Stimulated activated CD8-positive, alpha-beta memory T cell treated with anti-CD3 and anti-CD28 coated beads, Interleukin-15, amount 100 ng/mL, for 24 hours (primary cell): ENCODE measurements at places on chromosomes 6 and 20.

DNA sequence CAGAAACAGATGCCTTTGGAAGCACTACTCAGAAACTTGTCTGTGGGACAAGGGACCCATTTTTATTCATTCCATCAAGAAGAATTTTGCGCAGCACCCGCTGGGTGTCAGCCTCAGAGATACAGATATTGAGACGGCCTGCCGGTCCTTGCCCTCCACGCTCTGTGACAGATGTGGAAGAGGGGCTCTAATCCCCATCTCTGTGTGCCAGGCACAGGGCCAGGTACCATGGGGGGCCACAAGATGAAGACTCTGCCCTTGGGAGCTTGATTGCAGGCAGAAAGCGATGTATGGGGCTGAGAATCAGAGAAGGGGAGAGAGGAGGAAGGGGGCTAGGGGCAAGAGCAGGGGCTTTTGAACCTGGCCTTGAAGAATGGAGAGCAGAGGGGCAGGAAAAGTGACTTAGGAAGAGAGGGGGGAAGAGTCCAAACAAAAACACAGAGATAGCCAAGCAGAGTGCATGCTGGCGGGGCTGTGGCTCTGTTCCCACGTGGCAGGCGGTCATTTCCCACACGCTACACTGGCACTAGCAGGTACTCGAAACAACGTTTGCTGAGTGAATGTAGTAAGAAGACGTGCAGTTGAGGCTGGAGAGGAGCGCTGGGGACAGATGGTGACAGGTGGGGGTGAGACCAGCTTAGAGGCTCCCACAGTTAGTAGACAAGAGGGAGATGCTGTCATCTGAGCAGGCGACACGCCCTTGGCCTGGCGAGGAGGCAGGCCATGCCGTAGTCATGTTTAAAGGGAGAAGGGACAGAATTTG lies 170.3 kb upstream of the SNX9 start:
- DNase-seq, result no peak

GRCh38 chr6:44041461-44042260 lies 85.6 kb downstream of the MRPL14 start:
- DNase-seq, result no peak

GRCh38 chr6:6834356-6835222 lies 246.1 kb downstream of the LY86 start:
- DNase-seq, result no peak

DNA sequence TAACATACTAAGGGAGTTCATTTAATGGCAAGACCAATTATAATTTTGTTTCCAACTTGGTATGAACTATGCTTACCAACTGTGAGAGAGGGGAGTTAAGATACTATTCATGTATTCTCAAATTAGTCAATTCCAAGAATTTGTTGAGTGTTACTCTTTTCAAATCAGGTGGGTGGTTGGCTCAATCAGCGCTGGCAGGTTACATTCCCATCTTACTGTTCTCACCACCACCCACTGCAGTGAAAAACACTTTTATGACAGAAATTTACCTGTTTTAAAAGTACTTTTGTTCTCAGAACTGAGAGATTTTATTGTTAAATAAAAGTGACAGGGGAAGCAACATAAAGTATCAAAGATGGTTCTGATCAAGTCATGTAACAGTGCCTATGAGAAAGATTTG lies 642.0 kb downstream of the PRKN start:
- no peak for DNase-seq

DNA sequence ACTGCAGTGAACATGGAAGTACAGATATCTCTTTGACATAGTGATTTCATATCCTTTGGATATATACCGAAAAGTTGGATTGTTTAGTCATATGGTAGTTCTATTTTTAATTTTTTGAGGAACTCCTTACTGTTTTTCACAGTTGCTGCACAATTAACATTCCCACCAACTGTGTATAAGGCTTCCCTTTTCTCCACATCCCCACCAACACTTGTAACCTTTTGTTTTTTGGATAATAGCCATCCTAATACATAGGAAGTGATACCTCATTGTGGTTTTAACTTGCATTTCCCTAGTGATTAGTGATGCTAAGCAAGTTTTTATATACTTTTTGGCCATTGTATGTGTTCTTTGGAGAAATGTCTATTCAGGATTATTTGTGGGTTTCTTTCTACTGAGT lies 45.1 kb upstream of the TENT5A start:
- DNase-seq, result no peak

DNA sequence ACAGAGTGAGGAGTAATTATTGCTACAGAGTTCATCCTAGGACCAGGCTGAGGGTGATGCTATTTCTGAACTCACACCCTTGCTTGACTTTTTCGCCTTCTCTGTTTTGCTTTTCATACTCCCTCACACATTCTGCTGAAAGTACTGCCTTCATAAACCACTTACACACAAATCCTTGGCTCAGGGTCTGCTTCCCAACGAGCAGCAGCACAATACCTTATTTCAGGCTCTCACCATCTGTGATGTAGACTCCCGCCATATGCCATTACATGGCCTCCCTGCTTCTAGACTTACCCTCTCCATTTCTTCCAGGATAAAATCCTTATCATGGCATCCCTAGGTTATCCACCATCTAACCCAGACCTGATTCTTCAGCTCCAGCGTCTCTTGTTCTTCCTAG lies 321.3 kb upstream of the SPTLC3 start:
- DNase-seq, result no peak

DNA sequence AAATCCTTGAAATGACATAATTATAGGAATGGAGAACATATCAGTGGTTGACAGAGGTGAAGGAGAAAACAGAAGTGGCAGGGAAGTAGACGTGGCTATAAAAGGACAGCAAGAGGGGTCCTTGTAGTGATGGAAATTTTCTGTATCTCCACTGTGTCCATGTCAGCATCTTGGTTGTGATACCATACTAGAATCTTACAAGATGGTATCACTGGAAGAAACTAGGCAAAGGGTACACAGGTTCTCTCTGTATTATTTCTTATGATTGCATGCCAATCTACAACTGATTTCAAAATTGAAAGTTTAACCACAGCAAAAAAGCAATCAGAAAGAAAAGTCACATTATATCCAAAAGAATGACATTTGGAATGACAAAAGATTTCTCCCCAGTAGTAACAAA lies 16.4 kb upstream of the ZC3H12D start:
- DNase-seq, result no peak

GRCh38 chr6:22631091-22631490 lies 61.7 kb downstream of the HDGFL1 start:
- no peak for DNase-seq

GRCh38 chr6:168272415-168273325 lies 46.9 kb downstream of the DACT2 start:
- DNase-seq, result no peak

GRCh38 chr6:137095651-137096238 lies 51.0 kb upstream of the IL20RA start:
- DNase-seq, result no peak

- no peak for DNase-seq
Measured at GRCh38 chr6:90753820-90754643, 167.2 kb upstream of the MAP3K7 start.

GRCh38 chr20:48162621-48163020 lies 377.3 kb upstream of the SULF2 start:
- no peak for DNase-seq

- peak; percentile 30 for DNase-seq
Measured at GRCh38 chr6:7107578-7108195, at the start of gene RREB1. RREB1 (plus strand) TSS chr6:7107961; CDS start chr6:7181912, 73,951 bp downstream.

- no peak for DNase-seq
Measured at GRCh38 chr20:16587066-16587465, 13.8 kb upstream of the KIF16B start.

DNA sequence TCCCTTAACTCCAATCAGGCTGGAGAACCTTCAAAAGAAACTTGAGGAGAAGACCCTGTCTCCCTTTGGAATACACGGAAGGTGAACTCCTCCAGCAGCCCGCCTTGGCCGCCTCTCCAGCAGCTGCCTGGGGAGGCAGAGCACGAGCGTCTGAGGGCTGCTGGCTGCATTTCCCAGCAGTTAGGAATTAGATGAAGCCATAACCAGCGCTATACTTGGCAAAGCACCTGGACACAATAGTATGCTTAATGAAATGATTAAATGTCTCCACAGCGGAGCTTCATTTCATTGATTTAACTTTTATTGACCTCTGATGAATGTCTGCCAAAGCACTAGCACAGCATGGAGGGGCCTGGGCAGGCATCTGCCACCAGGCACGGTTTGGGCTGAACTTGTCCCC lies 73.5 kb downstream of the TMEM242 start:
- no peak for DNase-seq

- no peak for DNase-seq
Measured at GRCh38 chr6:85401186-85402021, 48.5 kb upstream of the NT5E start.

DNA sequence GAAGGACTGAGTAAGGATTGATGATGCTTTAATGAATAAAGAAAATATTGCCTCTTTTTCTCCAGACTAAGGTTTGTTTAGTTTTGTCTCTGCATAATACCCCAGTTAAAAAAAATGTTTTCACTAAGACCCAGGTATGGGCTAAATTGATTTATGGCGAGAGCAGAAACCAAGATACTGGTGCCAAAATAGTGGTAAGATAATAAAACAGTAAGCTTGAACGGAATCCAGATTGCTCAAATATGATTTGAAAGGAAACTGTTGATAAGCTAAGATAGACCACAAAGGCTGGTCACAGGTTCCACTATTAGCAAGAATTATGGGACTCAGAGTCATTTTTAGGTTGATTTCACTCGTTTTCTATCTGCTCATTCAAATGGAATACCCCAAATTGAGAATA lies 831.2 kb downstream of the EPHA7 start:
- DNase-seq, result no peak

- no peak for DNase-seq
Measured at GRCh38 chr6:54929245-54929909, 82.8 kb downstream of the FAM83B start.

GRCh38 chr6:138004430-138005287 lies 102.6 kb downstream of the PERP start:
- DNase-seq, result no peak

DNA sequence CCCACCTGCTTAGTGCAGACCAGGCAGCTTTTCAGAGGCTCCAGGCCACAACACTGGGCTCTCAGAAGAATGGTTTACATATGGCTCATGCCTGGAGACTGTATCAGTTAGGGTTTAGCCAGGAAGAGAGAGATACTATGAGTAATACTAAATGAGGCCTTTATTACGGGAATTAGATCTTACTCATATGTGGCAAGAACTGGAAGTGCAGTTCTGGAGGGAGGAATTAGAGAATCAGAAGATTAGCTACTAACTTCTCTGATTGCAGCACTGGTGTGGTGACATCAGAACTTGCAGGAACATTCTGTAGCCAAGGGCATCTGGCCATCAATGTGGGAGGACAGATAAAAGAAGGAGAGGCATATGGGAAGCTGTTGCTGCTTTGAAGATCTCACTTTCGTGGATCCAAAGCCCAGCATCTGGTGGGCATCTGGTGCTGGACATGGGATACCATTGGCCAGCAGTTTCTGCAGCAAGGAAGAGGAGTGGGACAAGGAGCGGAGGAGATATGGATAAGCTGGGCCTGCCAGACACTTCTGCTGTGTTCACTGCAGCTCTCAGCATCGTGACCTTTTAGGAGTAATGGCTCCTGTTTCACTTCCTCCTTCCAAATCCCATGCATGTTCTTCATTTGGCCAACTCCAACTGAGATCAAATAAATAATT lies 248.5 kb downstream of the BTBD3 start:
- DNase-seq, result no peak

- DNase-seq, result no peak
Measured at GRCh38 chr6:40286721-40287120, 300.4 kb downstream of the LRFN2 start.

GRCh38 chr6:56708810-56709597 lies 66.3 kb upstream of the DST start:
- DNase-seq, result no peak

- DNase-seq, result no peak
Measured at GRCh38 chr6:119241540-119242309, 107.8 kb downstream of the MAN1A1 start.

- no peak for DNase-seq
Measured at GRCh38 chr6:4849226-4850022, 73.2 kb downstream of the CDYL start.
